ENCODE measurements at places on chromosomes 12 and 14.

DNA sequence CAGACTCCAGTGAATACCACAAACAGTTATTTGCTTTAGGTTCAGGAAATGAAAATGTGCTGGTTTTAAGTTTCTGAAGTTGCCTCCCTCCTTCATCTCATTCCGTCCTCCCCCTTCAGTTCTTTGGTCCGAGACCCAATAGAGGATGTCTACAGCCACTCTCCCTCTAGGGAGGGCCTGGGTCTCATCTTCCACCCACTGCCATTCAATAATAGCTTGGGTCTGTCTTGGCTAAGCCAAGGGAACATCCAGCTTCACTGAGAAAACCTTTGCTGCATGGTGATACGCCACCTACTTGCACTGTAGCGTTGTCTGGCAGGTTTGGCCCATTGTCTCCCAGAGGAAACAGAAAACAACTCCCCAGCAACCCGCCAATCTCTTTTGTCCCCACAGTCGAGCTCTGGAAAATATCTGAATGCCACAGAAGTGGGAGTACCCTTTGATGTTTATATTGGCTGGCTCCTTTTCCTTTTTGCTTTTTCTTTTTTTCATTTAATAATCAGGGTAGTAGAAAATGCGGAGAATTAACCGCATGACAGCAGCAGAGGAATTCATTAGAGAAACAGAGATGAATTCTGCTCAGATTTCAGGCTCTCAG, 380.1 kb downstream of the RAD51B start:
- peak; percentile 79 for DNase-seq

DNA sequence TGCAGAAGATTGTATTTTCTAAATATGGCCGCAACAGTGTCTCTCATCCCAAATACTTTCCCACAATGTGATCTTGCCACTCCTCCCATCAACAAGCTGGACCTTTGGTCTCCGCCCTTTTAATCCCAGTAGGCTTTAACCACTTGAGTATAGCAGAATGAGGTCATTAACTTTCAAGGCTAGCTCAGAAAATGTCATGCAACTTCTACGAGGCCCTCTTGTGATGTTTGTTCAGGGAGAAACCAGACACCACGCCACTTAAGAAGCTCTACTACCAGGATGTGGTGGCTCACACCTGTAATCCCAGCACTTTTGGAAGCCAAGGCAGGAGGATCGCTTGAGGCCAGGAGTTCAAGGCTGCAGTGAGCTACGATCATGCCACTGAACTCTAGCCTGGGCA, 20.1 kb upstream of the OR6J1 start:
- no peak for DNase-seq

DNA sequence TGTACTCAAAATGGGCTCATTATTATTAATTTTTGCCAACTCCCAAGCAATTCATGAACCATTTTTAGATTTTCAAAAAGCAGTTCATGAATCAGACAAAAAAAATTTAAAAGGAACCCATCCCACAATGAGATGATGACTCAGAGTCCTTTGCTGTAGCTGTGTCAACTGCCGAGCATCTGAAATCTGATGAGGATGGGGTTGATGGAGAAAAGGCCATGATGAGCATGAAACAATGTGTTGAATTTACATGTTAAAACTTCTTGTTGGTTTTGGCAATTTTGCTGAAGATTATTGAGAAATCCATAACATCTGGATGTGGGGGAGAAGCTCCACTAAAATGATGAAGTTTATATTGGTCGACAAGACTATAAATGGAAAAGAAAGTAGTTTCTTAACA, 378.0 kb downstream of the FOXG1 start:
- peak; percentile 79 for DNase-seq

- DNase-seq = no peak
Measured at GRCh38 chr12:117890137-117890536, 78.7 kb downstream of the KSR2 start.

DNA sequence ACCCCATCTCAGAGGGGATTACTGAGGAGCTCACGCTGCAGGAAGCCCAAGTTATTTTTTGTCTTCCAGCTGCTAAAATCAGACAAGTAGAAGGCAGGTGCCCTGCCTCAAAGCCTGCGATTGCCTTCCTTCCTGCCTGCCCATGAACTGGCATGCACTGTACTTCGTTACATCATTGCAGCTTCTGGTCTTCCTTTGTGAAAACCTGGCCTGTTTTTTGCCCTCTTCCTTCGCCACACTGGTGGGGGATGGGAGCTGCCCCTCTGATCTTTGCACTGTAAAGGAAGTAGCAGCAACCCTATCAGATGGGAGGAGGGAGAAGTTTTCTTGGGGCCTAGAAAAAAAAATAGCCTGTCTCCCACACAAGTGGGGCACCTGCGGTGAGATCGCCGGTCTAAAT, 1098.7 kb downstream of the BCL11B start:
- DNase-seq = no peak

GRCh38 chr12:24560192-24560775, 388.6 kb downstream of the BCAT1 start:
- DNase-seq = no peak

DNA sequence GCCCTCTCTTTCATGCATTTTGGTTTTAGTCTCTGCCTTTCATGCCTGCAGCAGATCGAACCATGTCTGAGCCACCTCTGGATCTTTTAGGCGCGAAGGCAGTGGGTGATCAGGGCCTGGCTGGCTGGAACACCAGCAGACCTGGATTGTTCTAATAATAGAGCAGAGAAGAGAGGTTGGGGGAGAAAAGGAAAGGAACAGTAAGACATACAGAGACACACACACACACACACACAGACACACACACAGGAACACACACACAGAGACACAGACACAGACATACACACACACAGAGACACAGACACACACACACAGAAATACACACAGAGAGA, 38.2 kb downstream of the SERPINA3 start:
- no peak for DNase-seq

GRCh38 chr12:92289629-92290349, 144.1 kb upstream of the BTG1 start:
- no peak for DNase-seq

DNA sequence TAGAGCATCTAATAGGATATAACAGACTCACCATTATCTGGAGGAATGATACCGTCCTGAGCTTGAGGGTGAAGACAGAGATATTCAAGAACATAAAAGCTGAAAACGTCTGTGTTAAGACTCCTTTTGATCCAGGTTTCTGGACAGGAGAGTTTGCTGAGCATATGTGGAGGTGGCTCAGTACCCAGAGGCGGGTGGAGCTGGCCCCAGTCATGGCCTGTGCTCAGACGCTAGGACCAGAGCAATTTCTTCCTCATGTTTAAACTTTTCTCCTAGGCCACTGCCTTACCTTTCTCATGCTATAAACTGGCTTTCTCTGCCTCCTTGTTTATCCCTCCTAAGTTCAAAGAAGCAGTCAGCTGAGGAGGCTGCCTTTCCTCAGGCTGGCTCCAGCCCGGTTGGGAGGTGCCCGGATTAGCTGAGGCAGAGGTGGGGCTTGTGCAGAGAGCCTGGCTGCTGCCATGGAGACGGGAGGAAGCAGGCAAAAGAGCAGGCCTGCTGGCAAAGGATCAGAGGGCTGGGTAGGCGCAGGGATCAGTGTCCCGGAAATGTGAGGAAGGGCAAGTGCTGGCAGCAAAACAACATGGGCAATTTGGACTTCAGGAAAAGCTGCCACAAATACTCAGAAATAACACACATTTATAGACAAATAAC, 13.7 kb downstream of the COA8 start:
- peak; percentile 45 for DNase-seq

GRCh38 chr14:84361476-84361875, 1168.5 kb upstream of the FLRT2 start:
- DNase-seq = no peak

GRCh38 chr12:47741340-47741703, 16.0 kb upstream of the ENDOU start:
- DNase-seq = no peak

DNA sequence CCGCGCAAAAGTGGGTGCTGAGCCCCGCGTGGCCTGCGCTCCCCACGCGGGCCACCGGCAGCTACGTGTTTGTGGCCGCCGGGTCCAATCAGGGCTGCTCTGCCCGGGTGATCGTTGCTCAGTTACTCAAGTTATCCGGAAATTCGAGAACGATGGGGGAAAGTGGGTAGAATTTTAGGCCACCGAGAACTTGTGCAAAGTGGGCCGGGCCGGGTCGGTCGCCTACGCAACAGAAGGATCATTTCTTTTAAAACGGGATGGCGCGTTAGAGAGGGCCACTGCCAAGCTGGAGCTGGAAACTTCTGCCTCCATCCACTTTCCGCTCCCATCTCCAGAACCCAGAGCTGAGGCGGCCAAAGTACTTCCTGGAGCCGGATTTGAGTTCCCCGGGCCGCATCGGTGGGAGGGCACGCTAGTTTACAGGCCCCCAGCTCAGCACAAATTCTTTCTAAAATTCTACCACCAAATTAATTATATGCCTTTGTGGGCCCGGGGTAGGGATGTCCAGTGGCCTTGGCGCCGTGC, 3.5 kb downstream of the RFX4 start:
- no peak for DNase-seq

GRCh38 chr12:2168808-2169207, 116.0 kb downstream of the CACNA1C start:
- no peak for DNase-seq

DNA sequence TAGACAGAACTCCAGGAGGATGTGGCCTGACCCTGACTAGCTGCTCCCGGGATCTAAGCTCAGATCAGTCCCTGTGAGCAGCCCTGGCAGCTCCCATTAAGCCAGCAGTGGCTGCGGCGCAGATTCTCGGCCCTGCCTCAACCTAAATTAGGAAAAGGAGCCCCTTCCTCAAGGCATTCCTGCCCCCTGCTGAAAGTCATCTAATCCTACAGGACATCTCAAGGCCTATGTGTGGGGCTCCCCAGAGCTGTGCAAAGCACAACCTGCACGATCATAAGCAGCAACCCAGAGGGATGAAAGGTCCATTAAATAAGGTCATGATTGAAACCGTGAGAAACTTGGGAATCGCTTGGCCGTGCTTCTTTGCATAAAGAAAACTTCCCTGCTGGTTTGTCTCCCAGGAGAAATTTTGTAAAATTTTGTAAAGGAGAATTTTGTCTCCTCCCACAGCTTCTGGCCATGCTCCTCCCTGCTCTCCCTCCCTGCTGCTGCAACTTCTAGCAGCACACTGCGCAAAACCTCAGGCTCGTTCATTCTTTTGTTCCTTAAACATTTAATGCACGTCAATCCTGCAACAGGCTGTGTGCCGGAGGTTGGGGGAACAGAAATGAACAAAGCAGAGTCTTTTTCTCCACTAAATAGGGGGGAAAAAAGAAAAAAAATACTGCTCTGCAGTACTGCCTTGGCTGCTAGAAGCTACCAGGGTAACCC, 96.6 kb upstream of the SLC35F4 start:
- no peak for DNase-seq

- no peak for DNase-seq
Measured at GRCh38 chr14:68349900-68350629, 442.8 kb downstream of the ZFP36L1 start.

DNA sequence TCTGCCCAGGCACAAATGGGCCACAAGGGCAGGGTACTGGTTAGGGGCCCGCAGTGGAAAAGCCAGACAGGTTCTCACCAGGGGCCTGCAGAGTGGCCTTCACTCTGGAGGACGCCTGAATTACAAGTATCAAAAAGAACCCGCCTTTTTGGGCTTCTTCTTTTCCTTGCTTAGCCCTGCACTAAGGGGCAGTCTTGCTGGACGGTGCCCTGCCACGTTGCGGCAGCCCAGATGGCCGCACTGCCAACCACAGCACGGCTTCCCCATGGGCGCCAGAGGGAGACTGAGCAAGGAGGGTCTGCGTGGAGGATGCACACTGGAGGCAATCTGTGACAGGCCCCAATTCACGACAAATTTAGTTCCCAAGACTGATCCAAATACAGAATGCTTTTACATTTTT, 18.3 kb upstream of the CDK2AP1 start:
- DNase-seq = no peak

DNA sequence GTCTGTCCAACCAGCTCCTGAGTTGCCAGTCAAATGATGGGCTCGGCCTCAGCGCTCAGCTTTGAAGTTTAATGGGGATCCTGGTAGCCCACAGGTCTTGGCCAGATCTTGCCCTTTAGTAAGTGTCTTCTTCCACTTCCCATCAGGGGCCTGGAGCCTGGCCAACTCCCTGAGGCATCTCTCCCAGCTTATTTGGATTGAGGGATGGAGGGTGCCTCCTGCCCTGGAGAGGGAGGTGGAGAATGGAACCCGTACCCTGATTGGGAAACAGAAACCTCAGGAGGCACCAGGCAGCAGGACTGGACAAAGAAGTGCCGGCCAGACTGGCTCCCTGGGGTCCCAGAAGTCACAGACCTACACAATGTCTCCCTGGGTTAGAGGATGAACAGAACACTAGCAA, 40.5 kb upstream of the LTBP2 start:
- no peak for DNase-seq

- no peak for DNase-seq
Measured at GRCh38 chr12:68042212-68042699, 53.0 kb downstream of the IFNG-AS1 start.
